ENCODE measurements at places on chromosomes 4 and X.

DNA sequence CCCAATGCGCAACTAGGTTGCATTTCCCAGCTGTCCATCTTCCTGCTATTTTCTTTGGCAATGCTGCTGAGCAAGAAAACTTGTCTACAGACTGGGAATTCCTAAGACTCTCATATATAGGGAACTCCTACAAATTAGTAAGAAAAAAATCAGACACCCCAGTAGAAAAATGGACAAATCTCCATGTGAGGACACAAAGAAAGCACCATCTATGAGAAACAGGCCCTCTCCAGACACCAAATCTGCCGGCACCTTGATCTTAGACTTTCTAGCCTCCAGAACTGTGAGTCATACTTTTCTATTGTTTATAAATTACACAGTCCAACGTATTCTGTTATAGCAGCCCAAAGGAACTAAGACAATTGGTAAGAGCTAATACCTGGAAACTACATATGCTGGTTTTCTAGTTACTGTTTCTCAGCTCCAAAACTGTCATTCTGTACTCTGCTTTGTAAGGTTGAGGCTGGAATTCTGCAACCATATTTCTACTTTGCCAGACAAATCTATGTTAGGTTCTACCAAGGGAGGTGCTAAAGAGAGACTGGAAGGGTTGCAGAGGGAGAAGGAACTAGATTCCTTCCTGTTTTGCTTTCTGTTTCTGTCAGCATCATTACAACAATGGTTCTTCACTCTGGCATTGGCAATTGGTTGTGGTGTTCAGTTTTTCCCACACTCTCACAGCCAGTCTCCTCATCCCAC, 35.7 kb upstream of the FAM241A start:
- no peak for DNase-seq

GRCh38 chr4:10656988-10657387, 27.6 kb downstream of the CLNK start:
- DNase-seq, result no peak

GRCh38 chrX:8364369-8365141, 100.1 kb upstream of the VCX3B start:
- no peak for DNase-seq

DNA sequence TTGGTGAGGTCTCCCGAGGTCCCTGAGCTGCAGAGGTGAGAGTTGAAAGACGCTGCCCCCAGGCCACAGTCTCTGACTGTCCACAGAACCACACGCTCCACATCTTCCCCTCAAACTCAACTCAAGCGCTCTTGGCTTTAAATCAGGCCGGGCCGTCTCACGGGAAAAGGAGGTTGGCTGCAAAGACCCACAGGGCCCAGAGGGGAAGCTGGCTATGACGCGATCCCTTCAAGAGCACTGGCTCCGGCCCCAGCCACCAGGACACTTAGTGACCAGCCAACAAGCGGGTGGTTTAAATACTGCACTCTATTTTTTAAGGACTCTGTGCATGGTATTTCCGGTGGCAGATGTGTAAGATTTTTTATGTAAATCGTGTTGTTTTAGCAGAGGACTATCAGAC, 19.9 kb downstream of the LRPAP1 start:
- DNase-seq, result no peak

DNA sequence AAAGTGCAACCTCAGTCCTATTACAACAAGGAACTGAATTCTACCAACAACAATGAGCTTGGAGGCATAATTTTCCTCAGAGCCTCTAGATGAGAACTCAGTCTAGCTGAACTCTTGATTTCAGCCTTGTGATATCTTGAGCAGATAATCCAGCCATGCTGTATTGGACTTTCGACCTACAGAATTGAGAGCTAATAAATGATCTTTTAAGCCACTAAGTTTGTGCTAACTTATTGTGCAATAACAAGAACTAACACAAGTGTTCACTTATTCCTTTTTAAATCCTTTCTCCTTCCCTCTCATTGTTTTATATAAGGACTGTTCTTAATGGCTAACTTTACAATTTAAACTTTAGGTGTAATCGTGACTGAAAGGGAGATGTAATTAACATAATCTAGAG, 140.7 kb downstream of the MAGEB17 start:
- DNase-seq, result no peak

- no peak for DNase-seq
These were observed 63.2 kb downstream of the TEX13C start for GRCh38 chrX:125382889-125383288.

DNA sequence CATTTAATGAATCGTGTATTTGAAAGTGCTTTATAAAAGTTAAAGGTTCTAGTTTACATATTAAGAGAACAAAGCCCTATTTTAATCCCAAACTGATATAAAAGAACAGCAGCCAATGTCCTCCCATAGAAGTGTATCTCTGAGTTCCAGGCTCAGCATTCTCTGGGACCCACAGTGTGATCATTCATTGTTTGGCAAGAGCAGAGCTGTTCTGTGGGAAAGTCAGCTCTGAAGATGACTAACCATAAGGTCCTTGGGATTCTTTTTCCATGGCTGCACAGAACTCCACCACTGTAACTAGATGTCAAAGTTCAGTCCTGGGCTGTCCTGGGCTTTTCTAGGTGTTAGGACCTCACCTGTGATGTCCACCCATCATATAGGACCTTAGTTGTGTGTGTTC, 157.0 kb upstream of the TLL1 start:
- no peak for DNase-seq

DNA sequence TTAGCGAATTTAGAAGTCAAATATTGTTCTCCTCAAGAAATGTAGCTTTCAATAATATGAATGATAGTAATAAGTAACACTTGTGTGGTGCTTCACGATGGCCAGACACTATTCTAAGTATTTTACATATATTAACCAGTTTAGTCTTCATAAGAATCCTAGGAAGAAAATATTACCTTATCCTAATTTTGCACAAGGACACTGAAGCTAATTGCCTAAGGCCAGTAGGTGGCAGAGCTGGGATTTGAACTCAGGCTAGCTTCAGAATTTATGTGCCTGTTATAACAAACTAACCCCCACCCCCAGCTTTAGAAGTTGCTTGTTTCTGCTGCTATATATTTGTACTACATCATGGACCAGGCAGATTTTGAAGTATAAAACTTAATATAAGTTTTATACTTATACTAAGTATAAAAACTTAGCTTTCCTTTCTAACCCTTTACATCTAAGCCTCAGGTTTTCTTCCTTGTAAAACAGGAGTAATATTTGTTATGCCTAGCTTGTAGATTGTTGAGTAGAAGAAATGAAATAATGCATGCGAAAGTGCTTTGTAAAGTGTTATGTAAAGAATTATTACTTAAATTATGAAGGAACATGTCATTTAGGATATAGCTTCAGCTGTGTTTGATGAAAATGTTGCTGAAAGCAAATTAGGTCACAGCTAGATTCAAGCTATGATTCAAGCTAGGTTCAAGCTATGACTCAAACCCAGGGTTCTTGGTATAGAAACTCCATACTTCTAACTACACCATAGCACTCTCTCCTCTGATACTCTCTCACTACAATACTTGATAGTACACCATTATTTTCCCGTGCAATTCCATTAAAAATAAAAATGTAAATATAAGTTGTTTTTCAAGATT, 4.2 kb upstream of the CDS1 start:
- DNase-seq, result no peak

- DNase-seq, result no peak
These were observed 213.3 kb downstream of the ANKRD50 start for GRCh38 chr4:124499261-124499660.

DNA sequence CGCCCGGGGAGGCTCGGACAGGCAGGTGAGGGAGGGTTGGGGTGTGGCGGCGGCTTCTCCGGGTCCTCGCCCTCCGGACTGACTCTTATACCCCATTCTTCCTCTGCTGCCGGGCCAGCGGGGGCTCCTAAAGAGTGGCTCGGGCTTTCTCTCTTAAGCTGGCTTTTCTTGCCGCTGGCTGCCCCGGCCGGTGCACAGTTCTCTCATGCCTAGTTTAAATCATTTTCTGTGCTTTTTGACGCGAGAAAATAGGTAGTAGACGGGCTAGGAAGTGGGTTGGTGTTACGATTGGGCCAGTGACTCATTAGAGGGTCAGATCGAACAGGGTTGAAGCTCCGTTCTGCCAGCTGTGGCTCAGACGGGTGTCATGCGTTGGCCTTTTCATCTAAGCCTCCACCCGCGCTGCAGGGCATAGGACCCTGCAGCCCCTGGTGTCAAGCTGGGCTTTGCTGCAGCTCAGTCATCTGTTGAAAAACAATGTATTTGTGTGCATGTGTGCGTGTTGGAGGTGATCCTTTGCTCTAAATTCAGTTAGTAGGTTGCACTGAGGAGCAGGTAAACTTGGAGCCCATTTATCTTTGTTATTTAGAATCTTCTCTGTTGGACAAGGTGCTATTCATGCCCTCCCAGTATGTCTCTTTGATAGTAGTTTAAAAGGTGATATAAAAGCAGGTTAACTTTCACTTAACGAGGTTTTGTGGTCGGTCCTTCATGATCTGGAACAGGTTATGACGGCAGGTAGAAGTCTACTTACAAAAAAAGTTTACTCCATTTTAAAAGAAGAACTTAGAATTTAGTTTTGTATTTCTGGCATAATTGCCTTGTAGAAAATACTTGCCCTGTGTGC, 802 bp downstream of the BMP2K start:
- peak; percentile 30 for DNase-seq

- DNase-seq, result no peak
These were observed 41.0 kb downstream of the CD99L2 start for GRCh38 chrX:150857453-150857852.

DNA sequence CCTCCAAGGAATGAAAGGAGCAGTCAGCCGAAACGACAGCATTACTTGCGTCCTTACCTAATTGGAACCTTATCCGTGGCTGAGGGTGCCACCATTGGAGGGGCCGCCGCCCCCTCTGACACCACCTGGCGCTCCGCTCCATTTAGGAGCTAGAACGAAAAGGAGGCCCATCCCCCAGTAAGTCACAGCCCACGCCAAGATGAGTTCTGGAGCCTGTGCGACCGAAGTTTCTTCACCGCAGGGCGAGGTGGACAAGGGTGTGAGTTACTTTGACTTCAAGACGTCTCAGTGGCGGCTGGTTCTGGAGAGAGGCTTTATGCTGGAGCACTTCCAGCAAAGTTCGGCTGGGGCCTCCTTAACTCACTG, 729 bp upstream of the IRF2 start:
- DNase-seq, result no peak
